ENCODE measurements at places on chromosomes 16 and 17.

DNA sequence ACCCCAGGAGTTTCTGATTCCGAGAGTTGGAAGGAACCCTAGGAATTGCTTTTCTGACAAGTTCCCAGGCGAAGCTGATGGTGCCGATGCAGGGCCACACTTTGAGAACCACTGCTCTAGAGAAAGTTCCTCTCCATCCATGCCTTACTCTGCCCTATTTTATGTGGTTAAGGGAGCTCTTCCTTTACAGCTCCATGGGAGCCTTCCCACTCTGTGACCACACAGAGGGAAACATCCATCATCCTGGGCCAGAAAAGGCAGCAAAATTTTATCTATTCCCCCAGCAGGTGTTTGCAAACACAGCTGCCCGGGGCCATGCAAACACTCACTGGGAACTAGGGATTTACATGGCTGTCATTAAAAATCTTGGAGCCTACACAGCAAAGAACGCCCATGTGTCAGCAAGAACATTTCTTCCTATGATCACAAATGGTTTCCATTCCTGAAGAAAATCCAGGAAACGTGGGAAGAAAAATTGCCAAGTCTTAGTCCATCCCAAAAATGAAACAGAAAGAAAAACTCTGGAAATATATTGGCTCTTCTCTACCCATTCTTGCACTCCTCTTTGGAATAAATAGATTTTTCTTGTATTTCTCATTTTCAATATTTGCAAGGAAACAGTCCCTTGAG is 252.7 kb downstream of the PMP22 start:
- DNase-seq = peak; percentile 25

DNA sequence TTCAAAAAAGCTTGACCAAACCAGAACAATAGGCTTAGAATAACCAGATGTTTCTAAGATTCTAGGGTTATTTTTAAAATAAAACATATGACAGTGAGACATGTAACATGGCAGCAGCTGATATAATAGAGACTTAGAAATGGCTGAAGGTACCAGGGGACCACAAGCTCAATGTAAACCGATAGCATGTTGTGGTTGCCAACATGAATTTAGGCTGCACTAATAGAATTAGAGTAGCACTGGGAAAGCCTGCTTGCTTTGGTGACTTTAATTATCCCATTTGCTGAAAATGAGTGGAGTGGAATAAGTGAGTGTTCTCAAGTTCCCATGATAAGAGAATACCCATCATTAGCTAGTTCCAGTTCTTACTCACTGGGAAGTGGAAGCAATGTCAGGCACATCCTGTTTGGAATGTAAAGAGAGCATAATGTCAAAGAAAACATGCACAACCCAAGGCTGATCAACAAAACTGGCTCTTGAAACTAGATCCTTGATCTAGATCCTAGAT is 621.2 kb upstream of the CDH5 start:
- DNase-seq = no peak

- DNase-seq = peak; percentile 94
Observed at GRCh38 chr16:88857728-88858339, 907 bp downstream of the TRAPPC2L start.

GRCh38 chr16:75621170-75621477 is 2.0 kb downstream of the ADAT1 start:
- DNase-seq = peak; percentile 52

DNA sequence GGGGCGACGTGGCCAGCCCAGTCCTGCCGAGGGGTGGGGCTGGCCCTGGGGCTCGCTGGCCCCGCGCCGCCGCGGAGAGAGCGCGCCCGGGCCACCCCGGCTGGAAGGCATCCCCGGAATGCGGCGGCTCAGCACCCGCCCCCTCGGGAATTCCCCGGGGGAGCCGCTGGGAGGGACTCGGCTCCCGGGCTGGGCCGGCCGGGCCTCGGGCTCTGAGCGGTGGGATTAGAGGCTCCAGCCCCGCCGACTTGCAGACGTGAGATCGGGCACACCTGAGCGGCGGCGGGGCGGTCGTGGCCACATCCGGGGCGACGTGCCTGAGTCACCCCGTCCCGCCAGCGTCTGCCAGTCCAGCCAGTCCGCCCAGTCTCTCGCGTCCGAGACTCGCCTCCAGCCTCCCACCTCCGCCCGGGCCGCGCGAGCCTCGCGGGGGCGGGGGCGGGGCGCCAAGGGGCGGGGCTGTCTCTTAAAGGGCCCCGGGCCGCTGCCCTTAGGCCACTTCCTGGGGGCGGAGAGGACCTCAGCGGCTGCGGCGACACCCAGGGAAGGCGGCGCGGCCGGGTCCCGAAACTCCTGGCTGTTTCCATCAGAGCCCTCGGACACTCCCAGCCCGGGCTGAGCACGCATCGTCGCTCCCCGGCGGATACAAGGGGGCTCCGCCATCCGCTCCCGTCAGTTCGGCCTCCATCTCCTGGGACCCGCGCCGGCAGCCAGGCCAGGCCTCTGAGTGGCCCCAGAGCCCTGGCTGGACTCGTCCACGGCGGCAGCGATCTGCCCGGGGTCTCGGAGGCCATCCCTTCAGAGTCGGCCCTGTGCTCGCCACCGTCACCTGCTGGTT is at the start of gene KCTD11:
Gene KCTD11 (plus strand): TSS at position 498 of the 838 bp plus-strand sequence.
- peak; percentile 98 for DNase-seq

DNA sequence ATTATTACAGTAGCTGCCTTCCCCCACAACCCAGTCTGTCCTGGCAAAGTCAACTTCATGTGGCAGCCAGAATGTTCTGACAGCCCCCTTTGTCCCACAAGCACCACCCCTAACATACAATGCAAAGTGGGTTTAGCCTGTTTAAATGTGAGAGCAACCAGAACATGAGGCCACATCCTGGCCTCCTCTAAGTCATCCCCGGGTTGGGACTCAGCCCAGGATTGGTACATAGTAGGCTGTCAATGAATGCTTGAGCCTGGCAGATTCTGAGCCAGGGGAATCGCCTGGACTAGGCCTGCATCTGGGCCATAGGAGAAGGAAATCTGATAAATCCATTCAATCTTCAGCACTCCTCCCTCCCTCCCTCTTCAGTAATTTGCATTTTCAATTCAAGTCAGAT is 4.3 kb upstream of the ITGA3 start:
- DNase-seq = no peak

- DNase-seq = no peak
Observed at GRCh38 chr16:82328881-82329469, 159.0 kb upstream of the MPHOSPH6 start.

DNA sequence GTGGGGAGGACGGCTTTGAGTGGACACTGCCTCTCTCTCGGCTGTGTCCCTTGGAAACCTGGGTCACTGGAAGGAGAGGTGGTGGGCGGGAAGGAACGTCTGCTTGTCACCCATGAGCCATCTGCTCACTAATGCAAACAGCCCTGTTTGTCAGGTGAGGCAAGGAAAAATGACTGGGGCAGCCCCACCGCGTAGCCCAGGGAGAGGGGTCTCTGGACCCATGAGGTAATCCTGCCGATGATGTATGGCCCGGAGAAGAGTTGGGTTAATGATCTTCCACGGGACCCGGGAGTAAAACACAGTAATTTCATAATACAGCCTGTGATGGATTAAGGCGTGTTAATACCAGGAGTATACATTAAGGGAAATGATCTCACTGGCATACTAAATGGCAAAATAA is 197.0 kb downstream of the CYLD start:
- DNase-seq = no peak

DNA sequence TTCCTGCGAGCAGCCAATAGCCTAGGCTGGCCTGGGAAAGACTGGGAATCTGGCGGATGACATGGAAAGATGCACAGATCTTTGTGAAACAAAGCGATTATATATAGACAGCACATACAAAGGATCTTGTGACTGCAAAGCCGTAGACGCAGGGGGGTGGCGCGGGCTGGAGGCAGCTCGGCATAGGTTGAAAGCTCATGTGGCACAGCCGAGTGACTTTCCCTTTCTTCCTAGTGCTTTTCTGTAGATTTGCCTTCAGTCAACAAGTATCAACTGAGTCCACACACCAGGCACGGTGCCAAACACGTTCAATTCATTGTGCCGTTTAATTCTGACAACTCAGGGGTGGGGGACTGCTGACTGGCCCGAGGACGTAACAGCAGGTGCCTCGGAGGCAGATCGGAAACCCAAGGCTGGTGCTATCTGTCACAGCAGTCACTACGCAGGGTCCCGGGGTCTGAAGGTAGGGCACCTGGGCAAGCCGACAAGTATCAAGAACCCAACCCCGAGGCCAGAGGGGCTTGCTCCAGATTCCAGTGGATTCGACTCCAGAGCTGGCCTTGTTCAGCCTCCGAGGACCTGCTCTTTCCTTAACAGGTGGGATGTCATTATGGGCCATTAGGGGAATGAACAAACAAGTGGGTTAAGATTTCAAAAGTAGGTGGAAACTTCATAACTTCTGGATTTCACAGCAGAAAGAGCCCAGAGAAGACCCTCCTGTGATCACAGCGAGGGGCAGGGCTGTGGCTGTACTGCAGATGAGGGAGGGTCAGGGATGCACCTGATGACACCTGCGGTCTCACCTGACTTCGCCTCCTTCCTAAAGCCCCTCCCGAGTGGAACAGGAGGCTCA is 5.9 kb downstream of the PAM16 start:
- DNase-seq = no peak

GRCh38 chr17:527247-527646 is 174.6 kb upstream of the RPH3AL start:
- no peak for DNase-seq

- no peak for DNase-seq
Observed at GRCh38 chr16:89742948-89743347, 21.6 kb downstream of the ZNF276 start.

GRCh38 chr16:48373258-48374029 is 11.8 kb downstream of the SIAH1 start:
- DNase-seq = no peak

DNA sequence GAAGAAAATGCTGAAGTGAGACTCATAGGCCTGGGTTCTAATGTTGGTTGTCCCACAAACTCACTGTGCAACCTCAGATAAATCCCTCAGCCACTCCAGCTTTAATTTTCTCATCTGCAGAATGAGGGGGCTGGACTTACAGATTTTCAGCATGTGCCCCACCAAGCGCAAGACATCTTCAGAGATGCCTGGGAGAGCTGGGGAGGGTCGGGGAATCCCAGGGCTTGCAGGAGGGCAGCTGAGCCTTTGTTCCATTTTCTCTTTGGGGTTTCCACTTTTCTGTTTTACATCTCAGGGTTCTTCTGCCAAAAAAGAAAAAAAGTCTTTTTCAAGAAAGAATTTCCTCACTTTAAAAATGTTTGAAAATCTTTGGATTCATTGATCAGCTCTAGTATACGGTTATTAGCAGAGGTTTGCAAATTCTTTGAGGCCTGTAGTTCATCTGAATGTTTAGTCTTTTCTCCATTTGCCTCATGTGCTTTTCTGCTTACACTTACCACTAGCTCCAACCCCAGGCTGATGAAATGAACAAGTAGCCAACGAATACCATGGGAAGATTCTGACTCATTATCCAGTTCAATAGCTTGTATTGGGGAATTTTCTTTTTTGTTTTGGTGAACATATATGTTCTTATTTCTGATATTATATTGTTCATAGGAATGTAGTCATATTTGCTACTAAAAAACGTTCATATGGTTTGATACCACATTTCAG is 56.4 kb downstream of the CHD9 start:
- peak; percentile 33 for DNase-seq

DNA sequence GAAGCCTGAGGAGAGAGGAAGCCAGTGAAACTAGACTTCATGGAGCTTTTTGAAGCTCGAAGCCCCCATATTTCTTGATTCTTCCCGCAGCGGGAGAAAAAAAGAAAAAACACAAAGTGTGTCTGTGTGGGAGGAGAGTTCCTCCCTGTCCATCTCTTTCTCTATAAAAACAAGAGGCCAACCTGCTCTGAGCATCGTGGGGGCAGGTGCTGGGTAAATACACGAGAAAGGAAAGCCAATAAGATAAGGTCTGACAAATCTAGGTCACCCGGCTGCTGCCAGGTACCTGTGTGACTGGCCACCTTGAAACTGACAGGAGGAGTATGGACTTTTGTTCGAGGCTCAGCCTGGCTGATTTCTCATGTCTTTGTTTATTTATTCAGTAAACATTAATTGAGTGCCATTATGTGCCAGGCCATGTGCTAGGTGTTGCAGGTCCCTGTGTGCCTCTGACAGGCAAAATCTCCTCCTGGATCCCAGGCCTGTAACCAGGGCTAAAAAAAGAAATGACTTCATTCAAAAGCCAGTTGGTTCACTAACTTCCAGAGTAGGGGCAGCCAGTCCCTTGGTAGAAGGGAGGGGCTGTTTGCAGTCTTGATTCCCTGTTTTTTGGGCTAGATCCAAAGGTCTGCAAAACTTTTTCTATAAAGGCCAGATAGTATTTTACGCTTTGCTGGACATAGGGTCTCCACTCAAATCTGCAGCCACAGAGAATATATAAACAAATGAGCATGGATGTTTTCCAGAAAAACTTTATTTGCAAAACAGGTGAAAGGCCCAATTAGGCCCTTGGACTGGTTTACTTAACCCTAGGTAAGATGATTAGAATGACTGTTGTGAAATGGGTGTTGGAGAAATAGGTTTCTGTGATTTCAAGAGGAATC is 35.6 kb downstream of the YPEL2 start:
- peak; percentile 65 for DNase-seq

DNA sequence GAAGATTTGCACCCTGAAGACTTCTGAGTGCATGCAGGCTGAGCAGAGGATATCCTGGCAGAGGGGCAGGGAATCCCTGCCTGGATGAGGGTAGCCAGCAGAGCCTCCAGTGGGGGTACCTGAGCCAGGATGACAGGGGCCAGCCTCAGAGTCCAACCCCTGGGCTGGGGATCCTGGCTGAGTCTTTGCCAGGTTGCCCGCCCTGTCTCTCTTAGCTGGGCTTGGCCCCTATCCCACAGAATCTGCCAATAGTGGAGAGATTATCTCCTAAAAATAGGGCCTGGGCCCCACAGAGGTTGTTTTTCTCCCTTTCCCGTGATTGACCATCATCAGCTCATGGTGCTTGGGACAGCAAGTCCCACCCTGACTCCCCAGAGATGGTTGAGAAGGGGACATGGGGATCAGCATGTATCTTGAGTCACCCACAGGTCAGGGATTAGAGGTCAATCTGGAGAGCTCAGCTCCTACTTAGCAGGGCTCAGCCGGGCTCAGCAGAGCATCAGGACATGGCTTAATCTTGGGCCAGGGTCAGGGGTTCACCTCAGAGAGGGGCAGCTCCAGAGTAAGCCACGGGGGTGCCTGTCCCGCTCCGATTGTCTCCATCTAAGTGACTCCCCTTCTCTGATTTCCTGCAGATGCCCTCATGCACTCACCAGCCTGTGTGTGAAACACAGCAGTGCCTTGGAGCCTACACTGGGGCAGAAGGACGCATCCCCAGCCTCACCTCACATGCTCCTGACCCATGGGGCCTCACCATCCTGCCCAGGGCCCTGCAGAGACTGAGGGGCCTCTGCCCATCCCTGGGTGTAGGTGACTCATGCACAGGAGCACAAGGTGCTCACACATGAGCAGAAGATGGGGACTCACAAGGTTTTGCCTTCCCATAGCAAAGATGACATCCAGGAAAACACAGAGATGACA is 11.5 kb downstream of the CDH16 start:
- DNase-seq = no peak

DNA sequence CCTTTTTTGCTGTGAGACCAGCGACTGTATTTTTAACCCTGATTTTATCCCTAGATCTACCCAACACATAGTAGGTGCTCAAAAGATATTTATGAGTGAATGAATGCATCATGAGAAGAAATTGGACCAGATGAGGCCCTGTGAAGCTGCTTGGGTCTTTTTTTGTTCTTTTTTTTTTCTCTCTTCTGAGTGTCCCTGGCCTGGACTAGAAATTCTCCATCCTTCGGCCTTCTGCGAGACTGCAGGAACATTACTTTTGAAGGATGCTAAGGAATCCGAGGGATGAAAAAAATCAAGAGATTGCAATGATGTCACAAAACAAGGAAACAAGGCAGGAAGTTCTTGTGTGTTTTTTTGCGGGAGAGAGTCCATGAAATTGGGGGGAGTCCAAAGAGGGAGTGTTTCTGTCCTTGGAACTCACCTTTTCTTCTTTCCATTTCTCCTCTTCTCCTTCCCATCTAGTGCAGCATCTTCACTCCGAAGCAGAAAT is 560 bp upstream of the RUSF1 start:
- peak; percentile 56 for DNase-seq

GRCh38 chr16:79838496-79839259 is 238.1 kb upstream of the MAF start:
- no peak for DNase-seq
